ENCODE measurements at places on chromosomes 1 and 21. TPM values are rescaled to one million over a fixed set of nuclear protein-coding genes. Genes with fewer than 3 reads are reported as not detected.

The CDC14A gene
- total RNA-seq = 2.6 TPM

- DNase-seq = no peak
Measured at GRCh38 chr21:41805038-41805437, 38.2 kb upstream of the RIPK4 start.

GRCh38 chr21:25080141-25080540, 527.1 kb downstream of the MRPL39 start:
- DNase-seq = no peak

- DNase-seq = peak; percentile 53
Measured at GRCh38 chr1:78254517-78254916, 208.8 kb downstream of the GIPC2 start.

Data from foreskin keratinocyte (primary cell).